ENCODE measurements at places on chromosomes 3 and 15.
A peak's percentile ranks its signal among the peaks of the same experiment; 100 is the strongest.

DNA sequence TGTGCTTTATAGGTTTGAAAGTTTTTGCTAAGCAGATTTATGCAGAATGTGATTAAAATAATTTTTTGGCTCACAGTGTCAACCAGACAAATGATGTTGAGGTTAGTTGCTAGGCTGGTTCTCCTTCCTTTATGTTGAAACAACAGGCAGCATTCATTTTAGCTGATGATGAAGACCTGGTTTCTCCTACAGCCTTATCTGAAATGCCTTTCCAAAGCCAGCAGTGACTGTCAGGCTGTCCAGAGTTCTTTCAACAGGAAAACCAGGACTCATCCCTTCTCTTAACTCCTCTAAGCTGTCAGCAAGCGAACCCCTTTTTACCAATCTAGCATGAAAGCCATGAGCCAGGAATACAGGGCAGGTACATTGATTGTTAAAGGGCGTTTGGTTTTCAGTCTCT lies 84.1 kb downstream of the ZNF609 start:
- no peak for DNase-seq

DNA sequence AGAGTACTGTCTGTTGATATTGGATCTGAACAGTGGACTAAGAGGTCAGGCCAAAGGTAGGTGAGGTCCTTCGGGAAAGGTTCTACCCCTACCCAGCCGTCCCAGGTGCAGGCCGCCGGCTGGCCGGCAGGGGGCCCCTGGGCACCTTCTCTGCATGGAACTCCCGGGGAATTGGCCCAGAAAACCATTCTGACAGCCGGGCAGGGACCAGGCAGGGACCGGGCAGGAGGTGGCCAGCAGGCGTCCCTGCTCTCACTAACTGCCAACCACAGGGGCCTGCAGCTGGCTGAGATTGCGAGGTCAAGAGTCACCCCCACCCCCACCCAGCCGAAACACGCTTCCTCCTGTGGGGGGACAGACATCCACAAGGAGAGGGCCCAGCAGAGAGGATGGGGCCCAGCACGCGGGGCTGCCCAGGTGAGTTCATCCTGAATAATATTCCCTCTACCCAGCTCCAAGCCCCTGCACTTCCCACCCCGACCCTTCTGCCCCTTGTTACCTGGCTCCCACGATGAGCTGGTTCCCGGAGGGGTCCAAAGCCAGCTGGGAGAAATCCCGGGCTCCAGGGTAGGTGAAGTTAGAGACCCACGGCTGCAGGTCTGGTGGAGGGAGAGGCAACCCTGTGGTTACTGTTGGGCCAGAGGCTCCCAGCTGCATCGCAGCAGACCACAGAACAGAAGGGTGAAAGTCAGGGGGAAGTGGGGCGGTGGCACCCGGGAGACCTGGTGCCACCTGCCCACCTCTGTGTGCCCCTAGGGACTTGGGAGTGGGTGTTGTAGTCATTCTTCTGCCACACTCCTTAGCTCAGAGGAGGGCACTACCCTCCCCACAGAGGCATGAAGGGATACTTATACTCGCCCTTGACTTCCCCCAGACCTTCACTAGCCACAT lies 84.4 kb downstream of the SEMA5B start:
- peak; percentile 83 for DNase-seq

- DNase-seq, result no peak
Measured at GRCh38 chr3:168514252-168514651, 418.5 kb upstream of the GOLIM4 start.

DNA sequence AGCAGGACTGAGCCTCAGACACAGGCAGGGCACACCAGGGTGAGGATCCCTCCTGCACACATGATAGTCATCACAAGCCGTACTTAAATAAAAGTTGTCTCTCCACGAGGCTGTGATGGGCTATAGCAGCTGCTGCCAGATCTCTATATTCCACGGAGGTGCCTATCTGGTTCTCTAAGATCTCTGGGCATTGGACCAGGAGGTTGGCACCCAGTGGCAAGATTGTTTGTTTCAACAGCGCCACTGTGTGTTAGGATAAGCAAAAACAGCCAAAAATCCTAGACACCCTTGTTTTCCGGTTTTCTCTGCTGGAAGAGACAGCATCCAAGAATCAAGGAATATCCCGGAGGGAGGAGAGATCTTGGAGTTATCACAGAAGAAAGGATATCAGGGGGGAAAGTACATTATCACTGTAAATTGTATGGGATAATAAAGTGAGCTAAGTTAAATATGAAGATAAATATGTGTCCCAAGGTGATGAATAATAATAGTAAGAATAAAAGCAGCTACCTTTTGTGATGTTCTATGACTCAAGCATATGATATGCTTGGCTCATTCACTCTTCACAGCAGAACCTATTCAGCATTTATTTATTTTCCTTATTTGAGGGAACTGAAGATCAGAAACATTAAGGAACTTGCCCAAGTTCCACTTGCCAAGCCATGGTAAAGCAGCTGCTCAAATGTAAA lies 90.6 kb upstream of the AKAP13 start:
- DNase-seq, result no peak

DNA sequence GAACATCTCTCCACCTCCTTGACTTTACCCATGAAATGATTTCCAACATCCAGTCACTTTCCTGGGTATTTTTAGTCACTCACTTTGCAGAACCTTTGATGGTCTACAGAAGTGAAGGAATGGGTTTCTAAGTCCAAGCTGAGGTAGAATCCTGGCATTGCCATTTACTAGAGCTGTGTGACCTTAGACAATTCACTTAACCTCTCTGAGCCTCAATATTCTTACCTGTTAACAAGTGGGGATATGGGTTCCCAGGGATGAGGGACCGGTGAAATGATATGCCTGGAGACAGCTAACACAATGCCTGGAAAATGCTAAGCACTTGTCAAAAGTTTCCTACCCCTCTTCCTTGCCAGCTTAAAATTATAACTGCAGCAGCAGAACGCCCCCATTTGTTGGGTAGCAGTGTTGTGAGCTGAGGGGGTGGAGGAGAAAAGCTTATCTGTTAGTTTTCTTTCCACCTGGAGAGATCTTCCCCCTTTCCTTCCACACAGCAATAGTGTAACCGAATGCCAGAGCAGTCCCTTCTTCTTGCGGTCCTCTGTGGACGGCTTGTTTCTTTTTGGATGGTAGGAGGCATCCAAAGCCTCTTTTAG lies 319.2 kb upstream of the LRRFIP2 start:
- DNase-seq, result no peak

- no peak for DNase-seq
Measured at GRCh38 chr15:53882311-53882710, 95.9 kb upstream of the UNC13C start.

GRCh38 chr3:117920253-117920898 lies 1114.3 kb downstream of the IGSF11 start:
- DNase-seq, result no peak

- DNase-seq, result no peak
Measured at GRCh38 chr15:40990789-40991188, 37.5 kb downstream of the CHAC1 start.

DNA sequence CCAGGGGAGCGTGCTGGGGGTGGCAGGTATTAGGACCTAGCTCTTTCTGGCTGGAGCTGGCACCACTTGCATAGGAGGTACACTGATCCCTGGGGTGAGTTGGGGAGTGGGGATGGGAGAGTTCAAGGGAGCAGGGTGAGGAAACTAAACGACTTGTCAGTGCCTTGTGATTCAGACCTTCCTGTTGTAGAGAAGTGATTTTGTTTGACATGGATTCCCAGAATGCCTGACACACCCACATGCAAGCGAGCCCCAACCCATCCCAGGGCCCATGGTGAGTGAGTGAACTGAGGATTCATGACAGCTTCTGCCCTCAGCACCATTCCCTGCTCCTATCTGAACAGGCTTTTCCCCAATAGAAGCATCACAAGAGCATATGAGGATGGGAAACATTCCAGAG lies 15.6 kb upstream of the UBE2Q2 start:
- DNase-seq, result no peak

GRCh38 chr3:45417930-45418847 lies 29.8 kb downstream of the LARS2 start:
- no peak for DNase-seq

- DNase-seq, result no peak
Measured at GRCh38 chr3:147649475-147649874, 240.3 kb downstream of the ZIC1 start.

DNA sequence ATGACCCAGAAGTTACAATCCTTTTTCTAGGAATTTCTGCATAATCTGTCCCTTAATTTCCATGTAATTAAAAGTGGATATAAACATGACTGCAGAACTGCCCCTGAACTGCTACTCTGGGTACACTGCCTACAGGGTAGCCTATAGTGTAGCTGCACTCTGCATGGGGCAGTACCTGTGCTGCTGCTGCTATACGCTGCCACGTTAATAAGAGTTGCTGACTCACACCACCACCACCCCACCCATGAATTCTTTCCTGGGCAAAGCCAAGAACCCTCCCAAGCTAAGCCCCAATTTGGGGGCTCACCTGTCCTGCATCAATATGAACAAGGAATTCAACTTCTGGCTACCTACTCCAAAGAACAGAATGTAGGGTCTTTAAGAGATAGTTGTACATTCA lies 13.9 kb downstream of the HDGFL3 start:
- DNase-seq, result no peak

DNA sequence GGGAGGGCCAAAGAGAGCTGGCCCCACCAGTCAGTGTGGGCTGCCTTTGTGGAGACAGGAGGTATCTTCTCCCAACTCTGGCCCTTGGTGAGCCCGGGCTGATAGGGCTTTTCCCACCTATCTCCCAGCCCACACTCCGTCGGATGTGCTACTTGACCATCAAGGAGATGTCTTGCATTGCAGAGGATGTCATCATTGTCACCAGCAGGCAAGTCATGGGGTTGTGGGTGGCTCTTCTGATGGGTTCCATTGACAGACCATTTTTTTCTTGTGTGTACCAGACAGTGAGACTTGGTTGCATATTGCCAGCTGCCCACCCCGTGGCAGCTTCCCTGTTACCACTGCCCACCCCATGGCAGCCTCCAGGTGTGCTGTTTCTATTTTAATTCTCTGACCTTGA lies 3.3 kb downstream of the COPG1 start:
- DNase-seq, result no peak

DNA sequence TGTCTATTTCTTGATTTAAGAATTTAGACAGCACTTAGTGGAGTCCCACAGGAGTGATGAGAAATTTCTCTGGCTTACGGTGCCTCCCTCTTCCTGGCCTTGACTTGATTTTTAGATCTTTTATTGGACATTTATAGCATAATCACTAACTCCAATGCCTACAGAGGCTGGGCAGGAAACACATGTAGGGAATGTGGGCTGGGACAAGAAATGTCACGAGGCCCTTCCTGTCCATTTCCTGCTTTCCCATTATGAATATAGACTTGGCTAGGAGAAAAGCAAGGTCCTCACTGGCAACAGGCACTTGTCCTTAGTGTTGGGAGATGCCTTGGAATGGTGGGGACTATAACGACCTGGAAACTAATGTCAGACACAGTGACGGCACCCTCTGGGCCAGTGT lies 100.3 kb downstream of the MYLK start:
- no peak for DNase-seq

- no peak for DNase-seq
Measured at GRCh38 chr3:58032186-58032585, 24.0 kb downstream of the FLNB start.

- no peak for DNase-seq
Measured at GRCh38 chr3:45507820-45508317, 86.7 kb upstream of the LIMD1 start.

- no peak for DNase-seq
Measured at GRCh38 chr3:196120291-196120951, 38.5 kb upstream of the TFRC start.

- DNase-seq, result no peak
Measured at GRCh38 chr3:155743606-155744005, 1.3 kb downstream of the PLCH1 start.

- no peak for DNase-seq
Measured at GRCh38 chr3:146715170-146715569, 110.0 kb upstream of the PLSCR5 start.

DNA sequence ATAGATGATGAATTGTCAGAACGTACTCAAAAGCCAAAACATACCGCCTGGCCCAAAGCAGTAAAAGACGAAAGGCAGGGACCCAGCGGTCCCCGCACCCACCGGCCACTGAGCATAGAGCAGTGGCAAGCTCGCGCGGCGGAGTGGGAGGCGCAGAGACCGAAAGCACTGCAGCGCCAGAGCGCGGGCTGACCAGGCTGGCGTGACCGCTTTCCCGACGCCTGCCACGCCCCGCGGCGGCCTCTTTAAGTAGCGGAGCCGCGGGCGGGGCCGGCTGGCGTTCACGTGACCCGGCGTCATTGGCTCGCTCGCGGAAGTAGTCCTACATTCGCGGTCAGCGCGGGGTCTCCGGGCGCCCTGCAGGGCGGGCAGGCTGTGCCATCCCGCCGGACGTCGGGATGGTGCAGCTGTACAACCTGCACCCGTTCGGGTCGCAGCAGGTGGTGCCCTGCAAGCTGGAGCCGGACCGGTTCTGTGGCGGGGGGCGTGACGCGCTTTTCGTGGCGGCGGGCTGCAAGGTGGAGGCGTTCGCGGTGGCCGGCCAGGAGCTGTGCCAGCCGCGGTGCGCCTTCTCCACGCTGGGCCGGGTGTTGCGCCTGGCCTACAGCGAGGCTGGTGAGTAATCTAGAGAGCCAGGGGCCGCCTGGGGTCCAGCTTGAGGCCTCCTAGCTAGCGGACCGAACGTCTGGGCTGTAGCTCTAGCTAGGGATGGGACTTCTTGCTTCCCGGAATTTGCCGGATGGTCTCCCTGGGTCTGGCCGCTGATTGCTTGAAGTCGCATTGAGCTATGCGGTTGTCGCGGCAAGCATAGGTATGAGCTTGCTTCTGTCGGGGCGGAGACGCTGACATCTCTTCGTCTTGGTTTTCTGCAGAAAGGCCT lies at the start of gene HPS3:
TSS of gene HPS3 (plus strand) at position 313 of the 880 bp plus-strand sequence. CDS start at position 399, 86 bp downstream.
- peak; percentile 98 for DNase-seq

GRCh38 chr3:2603692-2604289 lies 505.1 kb downstream of the CNTN4 start:
- no peak for DNase-seq

- DNase-seq, result no peak
Measured at GRCh38 chr3:122977746-122978466, 49.7 kb downstream of the SEMA5B start.

DNA sequence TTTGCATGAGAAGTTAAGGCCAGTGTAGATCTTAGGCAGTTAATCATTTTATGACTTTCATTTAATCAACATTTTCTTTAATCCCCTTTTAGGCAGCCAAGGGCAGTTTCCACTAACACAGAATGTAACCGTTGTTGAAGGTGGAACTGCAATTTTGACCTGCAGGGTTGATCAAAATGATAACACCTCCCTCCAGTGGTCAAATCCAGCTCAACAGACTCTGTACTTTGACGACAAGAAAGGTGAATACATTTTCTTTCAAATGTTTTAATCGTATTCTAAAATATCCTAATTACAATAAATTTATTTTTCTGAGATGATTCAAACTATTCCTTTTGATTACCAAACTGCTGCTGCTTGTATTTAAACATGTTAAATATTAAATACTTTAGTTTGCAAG lies 843.2 kb downstream of the CADM2 start:
- no peak for DNase-seq

DNA sequence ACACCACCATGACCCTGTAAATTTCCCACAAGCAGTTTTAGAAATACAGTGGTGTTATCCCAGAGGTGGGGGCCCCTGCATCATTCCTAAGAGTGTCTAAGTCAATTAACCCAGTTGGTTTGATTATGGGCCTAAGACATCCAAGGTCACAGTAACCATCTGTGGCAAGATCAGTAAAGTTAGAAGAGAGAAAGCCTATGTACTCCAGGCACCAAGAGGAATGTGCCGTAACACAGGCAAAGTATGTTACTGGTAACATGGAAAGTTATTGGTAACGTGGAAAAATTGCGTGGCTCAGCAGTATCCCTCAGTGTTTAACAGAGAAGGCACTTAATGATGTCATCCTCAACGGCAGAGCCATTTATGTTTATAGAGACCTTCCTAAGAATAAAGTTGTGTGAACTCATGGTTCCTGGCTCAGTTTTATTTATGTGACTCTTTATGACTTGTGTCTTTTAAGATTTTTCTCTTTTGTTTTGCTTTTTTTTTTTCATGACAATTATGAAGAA lies 144.1 kb upstream of the RASGRP1 start:
- DNase-seq, result no peak

All from posterior vena cava (tissue), 2 donors.